ENCODE measurements at places on chromosomes 16 and 17.

DNA sequence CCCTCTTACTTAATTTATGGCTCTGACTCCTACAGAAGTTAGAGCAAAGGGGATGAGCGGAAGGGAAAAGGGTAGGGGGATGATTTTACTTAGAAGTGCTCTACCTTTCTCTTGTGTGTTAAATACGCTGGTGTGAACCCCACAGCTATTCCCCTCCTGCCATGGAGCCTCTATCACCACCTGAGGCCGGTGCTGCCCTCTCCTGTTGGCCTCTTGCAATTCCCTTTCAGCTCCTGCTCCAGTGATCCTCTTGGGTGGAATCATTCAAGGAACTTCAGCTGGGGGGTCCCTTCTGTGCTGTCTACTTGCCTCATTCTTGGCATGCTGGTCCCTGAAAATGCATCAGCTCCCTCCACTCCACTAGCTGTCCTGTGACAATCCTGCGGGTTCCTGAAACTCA, 41.8 kb upstream of the CDH8 start:
- DNase-seq: no peak

- DNase-seq: no peak
These were observed 6.1 kb upstream of the RNF157 start for GRCh38 chr17:76246080-76247066.

DNA sequence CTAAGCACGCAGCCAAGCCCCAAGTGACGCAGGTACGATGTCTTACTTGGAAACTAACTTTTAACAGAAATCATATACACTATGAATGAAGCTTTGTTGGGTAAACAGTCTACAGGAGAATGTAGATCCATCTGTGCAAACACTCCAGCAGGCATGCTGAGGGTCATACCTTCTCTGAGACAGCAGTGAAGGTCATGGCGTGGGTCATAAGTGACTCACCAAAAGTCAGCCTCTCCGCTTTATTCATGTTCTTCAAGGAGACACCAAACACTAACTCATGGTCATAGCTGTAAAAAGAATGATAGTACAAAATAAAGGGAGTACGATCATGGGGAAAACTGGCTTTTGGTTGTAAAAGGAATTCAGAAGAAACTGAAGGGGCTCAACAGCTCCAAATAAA, 20.6 kb downstream of the BLMH start:
- DNase-seq: no peak

- peak; percentile 39 for DNase-seq
These were observed 208.9 kb downstream of the SHISA9 start for GRCh38 chr16:13110124-13110796.

DNA sequence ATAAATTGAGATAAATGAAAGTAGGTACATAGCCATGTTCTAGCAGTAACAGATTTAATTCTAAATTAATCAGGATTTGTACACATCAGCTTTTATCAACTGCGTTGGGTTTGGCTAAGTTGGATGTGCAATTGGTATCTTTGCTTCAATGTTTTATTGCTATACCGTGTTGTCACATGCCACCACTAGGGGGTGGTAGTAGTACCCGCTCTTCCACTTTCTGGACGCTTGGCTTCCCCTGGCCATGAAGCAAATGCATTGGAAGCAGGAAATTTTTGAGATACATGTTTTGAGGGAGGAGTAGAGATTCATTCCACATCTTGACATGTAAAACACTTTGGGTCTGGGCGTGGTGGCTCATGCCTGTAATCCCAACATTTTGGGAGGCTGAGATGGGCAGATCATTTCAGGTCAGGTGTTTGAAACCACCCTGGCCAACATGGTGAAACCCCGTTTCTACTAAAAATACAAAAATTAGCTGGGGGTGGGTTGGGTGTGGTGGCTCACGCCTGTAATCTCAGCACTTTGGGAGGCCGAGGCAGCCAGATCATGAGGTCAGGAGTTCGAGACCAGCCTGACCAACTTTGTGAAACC, 58.6 kb downstream of the EMP2 start:
- peak; percentile 52 for DNase-seq

DNA sequence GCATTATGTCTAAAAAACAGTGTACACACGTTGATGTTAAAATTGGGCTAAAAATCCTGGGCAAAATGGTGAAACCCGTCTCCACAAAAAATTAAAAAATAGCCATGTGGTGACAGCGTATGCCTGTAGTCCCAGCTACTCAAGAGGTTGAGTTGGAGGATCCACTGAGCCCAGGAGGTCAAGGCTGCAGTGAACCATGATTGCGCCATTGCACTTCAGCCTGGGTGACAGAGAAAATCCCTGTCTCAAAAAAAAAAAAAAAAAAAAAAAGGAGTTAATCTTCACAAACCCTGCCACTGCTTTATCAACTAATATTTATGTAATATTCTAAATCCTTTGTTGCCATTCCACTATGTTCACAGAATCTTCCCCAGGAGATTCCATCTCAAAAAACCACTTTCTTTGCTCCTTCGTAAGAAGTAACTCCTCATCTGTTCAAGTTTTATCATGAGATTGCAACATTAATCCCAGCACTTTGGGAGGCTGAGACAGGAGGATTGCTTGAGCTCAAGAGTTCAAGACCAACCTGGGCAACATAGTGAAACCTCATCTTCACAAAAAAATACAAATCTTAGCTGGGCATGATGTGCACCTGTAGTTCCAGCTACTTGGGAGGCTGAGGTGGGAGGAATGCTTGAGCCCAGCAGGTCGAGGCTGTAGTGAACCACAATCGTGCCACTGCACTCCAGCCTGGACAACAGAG, 1.9 kb upstream of the C16orf87 start:
- DNase-seq: no peak

GRCh38 chr16:74094962-74095361, 201.7 kb upstream of the PSMD7 start:
- DNase-seq: no peak

DNA sequence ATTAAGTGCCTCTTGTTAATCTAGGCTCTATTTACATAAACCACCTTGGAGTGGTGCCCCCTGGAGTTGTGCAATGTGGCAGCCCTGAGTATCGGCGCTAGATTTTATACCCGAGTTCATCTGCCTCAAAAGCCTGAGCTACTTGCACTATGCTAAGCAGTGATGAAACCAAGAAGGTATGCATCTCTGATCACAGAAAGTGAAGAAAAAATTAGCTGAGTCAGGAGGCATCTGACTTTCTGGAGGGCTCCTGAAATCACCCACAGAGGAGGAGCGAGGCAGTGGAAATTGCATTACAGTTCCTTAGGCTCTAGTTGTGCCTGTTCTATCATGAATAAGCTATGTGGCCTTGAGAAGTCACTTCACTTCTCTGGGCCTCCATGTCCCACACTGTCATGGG, 80.3 kb upstream of the PSMD7 start:
- no peak for DNase-seq

Data from left hindlimb (tissue), 1 donor.